Amniotic epithelial cell (primary cell): ENCODE measurements at places on chromosomes 4 and X.

- peak; percentile 7 for DNase-seq
Observed at GRCh38 chrX:77446908-77447652, at the start of gene FGF16. Gene FGF16, plus strand, starts transcription at chrX:77447389. Its CDS starts 286 bp downstream, at chrX:77447675.

GRCh38 chrX:139759637-139760036 lies 51.7 kb upstream of the MCF2 start:
- DNase-seq, result peak; percentile 54

DNA sequence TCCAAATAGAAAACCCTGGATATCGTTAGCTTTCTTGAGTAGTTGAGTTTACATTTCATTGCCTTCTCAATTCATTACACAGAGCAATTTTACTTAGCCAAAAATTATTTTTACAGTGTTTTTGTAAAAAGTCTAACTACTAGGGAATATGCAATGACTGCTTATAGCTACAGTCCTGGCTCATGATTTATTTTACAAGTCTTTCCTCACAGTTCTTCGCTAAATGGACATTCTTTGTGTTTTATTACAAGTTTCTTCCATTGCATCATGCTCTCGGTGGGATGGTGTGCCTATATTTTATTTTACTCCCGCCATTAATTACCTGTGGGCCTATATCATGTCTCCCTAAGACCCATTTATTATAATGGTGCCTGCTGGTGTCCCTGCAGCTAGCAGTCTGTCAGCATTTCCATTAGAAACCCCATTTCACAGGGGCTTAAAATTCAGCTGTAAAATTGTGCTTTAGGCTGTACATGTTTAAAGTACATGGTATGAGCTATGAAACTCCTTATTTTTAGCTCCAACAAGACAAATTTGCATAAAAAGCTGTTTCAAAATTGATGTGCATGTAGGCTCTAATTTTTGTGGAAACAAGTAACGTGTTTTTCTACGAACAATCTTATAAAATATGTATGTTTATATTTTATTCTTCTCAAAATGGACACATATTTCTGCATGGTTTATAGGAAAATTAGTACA lies 227.4 kb downstream of the SLC7A11 start:
- DNase-seq, result no peak

DNA sequence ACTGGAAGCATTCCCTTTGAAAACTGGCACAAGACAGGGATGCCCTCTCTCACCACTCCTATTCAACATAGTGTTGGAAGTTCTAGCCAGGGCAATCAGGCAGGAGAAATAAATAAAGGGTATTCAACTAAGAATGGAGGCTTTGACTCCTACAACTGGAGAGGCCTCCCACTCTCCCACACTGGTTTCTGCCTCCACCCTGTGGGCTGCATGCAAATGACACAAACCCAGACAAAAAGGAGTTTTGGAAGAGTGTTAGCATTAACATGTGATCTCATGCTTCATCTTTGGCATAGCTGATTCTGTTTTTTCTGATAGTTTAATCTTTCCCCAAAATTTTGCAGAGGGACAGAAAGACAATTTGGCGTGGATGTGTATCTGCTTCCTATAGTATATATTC lies 80.8 kb upstream of the IQCM start:
- DNase-seq, result peak; percentile 42

DNA sequence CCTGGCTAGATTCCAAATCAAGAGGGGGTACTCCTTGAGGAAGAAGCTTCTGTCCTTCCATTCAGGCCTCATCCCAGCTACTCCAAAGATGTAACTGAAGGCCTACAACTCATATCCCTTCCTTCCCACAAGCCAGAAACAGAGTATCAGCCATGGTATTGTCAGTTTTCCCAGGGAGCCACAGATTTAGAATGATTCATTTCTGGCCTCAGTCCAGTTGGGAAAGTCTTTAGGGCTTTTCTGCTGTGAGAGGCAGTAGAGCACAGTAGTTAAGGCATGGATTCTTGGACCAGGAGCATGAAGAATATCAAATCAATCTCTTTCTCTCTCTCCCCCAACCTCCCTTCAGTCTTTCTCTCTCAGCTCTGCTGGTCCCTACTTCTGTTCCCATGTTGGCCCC lies 505.0 kb downstream of the BCOR start:
- DNase-seq, result peak; percentile 0

GRCh38 chr4:120432301-120432860 lies 365.7 kb upstream of the MAD2L1 start:
- DNase-seq, result no peak

DNA sequence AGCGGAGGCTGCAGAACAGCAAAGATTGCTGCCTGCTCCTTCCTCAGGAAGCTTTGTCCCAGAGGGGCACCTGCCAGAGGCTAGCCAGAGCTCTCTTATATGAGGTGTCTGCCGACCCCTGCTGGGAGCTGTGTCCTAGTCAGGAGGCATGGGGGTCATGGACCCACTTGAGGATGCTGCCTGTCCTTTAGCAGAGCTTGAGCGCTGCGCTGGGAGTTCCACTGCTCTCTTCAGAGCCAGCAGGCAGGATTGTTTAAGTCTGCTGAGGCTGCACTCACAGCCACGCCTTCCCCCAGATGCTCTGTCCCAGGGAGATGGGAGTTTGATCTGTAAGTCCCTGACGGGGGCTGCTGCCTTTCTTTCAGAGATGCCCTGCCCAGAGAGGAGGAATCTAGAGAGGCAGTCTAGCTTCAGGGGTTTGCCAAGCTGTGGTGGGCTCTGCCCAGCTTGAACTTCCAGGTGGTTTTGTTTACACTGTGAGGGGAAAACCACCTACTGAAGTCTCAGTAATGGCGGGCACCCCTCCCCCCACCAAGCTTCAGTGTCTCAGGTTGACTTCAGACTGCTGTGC lies 10.9 kb downstream of the DCK start:
- DNase-seq, result no peak

- peak; percentile 21 for DNase-seq
Observed at GRCh38 chr4:140309124-140309870, 64.1 kb upstream of the SCOC start.

DNA sequence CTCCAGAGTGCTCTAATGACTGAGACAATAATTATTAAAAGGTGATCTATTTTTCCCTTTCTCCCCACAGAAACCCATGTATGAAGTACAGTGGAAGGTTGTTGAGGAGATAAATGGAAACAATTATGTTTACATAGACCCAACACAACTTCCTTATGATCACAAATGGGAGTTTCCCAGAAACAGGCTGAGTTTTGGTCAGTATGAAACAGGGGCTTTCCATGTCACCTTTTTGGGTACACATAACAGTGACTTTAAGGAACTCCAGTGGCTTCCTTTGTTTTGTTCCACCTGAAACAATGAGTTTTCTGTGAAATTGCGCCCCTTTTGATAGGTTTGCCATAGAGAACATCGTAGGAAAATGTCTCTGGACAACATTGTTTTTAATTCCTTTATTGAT lies 69.6 kb downstream of the KIT start:
- DNase-seq, result no peak

DNA sequence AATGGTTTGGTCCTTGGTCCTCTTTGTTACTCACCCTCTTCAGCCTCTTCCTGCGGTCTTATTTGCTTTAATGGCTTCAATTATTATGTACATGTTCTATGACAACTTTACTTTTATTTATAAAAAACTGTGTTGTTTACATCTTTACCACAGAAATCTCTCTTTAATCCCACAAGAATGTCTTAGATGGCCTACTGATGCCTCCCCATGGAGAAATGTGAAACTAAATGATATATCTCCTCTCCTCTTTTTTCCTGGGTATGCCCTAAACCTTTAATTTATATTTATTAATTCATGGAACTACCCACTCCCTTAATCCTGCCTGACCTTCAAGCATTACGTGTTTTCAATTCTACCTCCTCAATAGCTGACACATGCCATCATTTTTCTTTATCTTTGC lies 573.2 kb downstream of the CENPC start:
- peak; percentile 10 for DNase-seq

GRCh38 chrX:38638952-38639529 lies 77.7 kb downstream of the TSPAN7 start:
- no peak for DNase-seq

GRCh38 chr4:15006416-15007024 lies 4.2 kb downstream of the CPEB2 start:
- DNase-seq, result no peak

GRCh38 chr4:5752376-5753184 lies 41.6 kb downstream of the EVC start:
- DNase-seq, result peak; percentile 90
